ENCODE measurements at places on chromosomes 3 and 15.

GRCh38 chr3:82736696-82737277 lies 975.3 kb upstream of the GBE1 start:
- no peak for DNase-seq

DNA sequence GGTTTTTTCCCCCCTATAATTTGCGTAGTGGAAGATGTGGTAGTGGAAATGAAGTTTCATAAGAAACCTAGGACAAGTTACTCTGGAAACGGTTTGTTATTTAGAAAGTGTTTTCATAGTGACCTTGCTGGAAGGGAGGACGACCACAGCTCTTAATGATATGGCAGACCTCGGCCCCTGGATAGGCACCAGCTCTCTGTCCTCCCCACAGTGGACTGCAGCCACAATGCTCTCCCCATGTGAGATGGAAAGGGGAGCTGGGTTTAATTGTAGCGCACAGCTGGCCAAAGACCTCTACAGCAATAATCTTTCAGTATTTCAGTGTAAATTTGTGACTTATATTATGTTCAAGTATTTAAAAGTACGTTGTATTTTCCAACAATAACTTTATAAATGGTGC lies 151.2 kb downstream of the PLCL2 start:
- DNase-seq = no peak

GRCh38 chr3:42498034-42498433 lies 4.4 kb upstream of the VIPR1 start:
- no peak for DNase-seq

GRCh38 chr3:133949438-133949837 lies 53.8 kb upstream of the RAB6B start:
- no peak for DNase-seq

GRCh38 chr3:25856902-25857518 lies 67.1 kb downstream of the OXSM start:
- no peak for DNase-seq

- DNase-seq = no peak
Observed at GRCh38 chr3:2823031-2823430, 287.1 kb downstream of the IL5RA start.

DNA sequence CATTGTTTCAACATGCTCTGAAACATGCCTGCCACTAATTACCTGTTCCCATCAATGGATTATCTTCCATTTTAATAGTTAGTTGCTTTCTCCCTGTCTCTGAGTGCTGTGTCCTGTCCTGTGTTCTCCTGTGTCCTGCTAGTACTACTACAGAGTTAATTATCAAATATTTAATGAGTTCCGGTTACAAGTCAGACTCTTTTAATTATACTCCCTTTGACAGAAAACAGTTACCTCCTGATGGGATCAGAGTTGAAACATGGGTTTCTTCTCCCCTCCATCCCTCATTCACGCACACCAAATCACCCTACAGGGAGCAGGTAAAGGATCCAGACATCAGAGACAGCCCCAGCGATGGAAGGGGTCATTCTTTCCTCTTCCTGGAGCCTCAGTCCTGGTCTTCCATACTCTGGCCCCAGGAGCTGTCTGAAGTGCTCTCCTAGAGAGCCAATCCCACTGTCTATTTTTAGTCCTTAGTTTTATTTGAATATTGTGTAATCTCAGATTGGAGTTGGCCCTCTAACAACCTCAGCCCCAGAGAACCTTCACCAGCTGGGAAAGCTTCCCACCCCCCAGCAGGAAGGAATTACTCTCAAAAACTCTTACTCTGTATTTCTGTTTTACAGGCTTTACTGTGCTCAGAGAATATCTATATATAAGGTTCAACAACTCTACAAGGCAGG lies 137.0 kb upstream of the C2CD4B start:
- DNase-seq = no peak

- no peak for DNase-seq
Observed at GRCh38 chr3:58029842-58030584, 21.8 kb downstream of the FLNB start.

GRCh38 chr15:57534281-57534680 lies 57.4 kb upstream of the MYZAP start:
- DNase-seq = no peak

DNA sequence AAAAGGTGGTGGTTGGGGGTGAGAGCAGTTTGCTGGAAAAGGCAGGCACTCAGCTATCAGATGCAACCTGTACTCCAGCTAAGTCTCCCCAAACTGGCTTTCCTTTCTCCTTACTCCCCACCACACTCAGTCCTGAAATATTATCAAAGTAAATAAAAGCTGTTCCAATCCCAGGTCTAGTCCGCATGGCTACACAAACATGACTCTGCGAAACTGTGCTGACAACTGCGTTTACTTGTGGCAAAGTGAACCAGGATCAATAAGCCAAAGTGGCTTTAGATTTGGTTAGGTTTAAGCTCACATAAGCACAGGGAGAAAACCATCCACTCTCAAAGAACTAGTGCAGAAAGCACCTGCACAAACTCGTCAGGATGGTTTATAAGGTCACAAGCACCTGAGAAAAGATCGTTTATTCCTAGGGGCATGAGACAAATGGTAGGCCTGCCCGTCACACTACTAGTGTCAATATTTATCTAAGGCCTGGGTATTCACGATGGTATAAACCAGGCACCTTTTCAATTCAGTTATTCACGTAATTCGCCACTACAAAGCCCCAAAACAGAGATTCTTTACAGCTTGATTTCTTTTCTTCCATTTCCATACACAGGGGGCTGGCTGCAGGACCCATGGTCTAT lies 25.3 kb downstream of the LRIG1 start:
- DNase-seq = no peak

DNA sequence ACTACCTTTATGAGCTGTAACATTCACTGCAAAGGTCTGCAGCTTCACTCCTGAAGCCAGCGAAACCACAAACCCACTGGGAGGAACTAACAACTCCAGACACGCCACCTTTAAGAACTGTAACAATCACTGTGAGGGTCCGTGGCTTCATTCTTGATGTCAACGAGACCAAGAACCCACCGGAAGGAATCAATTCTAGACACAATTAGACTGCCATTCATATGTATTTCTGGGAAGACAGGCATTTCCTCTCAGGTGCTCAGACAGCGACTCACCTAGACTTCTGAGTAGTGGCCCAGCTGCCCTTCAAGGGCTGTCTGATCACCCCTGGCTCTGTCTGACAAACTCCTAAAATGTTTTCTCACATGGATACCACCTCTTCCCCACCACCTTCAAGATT lies 506.8 kb downstream of the PDCD6IP start:
- no peak for DNase-seq

DNA sequence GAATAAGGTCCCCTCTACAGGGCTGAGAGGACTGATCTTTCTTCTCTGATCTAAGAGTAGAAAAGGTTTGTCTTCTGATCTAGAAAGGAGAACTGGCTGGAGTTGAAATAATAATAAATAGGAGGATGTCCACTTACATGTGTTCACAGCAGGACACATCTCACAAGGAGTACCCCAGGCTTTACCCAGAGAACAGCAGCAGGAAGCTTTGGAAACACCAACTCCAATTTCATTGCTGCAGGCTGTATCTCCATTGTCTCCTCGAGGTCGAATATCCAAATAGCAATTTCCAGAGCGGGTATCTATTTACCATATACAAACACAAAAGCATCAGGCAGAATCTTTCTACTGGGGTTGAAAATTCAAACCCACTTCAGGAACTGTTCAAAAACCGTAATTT lies 136.6 kb downstream of the DUT start:
- DNase-seq = no peak

DNA sequence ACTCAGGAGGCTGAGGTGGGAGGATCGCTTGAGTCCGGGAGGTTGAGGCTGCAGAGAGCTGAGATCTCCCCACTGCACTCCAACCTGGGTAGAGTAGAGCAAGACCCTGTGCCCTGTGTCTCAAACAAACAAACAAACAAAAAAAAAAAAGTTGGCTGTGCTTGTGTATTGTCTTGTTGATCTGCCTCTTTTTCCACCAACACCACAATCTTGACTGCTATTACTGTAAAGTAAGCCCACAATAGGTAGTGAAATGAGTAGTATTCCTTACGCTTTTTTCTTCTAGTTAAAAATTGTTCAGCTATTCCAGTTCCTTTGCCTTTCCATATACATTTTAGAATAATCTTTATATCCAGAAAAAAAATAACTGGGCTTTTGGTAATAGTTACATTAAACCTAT lies 35.5 kb downstream of the PTH1R start:
- no peak for DNase-seq

DNA sequence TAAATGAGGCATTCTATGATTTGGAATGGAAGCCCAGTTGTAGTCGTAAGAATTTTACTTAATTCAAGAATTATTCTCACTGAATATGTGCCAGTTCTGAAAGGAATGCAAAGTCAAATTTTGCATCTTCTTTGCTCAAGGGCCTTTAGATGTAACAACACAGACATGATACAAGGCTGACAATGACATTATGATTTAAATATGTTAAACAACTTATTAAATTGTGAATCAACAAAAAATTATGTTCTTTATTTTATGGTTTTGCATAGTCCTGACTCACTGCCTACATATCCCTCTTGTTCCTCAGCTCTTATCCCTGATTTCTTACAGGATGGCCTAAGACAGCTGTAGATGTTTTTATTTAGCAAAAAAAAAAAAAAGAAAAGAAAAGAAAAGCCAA lies 170.9 kb upstream of the NR2E3 start:
- DNase-seq = no peak

DNA sequence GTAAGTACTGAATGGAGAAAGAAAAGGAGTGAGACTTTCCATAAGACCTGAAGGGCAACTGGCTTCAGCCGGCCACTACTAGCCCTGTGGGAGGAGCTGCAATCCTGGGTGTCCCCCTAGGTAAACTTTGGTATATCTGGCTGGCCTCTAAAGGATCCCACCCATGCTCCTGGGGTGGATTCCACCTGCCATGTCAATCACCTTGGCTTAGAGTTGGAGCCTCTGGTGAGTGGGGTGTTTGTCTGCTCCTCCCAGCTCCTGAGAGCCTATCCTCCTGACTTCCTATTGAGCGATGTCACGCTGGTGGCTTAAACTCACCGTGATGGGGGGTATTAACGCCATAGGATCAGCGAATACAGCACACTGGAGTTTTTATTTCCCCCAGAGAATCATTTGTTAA lies 2.6 kb downstream of the SPTBN5 start:
- no peak for DNase-seq

GRCh38 chr15:80654299-80654698 lies 40.8 kb upstream of the ABHD17C start:
- DNase-seq = no peak

DNA sequence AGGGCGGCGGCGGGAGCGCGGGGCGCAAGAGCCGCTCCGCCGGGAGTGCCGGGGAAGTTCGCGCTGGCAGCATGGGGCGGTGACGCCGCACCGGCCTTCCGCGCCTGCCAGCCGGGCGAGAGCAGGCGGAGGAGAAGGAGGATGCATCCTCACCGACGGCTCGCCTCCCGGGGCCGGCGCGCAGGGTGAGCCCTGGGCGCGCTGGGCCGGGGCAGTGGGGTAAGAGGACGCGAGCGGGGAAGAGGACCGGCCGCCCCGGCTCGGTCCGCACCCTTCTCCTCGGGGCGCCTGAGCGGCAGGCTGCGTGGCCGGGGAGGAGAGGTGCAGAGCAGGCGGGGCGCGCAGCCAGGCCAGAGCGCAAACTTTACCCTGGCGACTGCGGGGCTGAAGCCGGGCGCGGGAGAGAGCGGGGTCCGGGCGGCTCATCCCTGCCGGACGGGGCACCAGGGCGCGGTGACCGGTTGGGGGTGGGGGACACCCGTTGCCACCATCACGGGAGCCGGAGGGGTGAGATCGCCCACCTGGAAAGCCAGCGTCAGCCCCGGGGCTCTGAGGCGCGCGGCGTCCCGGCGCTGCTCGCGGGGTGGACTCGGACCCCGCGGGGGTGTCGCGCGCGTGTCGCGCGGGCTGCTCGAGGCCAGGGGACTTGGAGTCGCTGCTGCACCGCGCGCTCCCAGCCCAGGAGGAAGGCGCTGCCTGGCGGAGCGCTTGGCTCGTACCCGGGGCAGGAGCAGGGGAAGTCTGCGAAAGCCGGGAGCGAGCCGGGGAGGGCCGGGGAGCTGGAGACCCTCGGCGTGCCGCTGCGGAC lies 542 bp downstream of the GABRA5 start:
- no peak for DNase-seq

DNA sequence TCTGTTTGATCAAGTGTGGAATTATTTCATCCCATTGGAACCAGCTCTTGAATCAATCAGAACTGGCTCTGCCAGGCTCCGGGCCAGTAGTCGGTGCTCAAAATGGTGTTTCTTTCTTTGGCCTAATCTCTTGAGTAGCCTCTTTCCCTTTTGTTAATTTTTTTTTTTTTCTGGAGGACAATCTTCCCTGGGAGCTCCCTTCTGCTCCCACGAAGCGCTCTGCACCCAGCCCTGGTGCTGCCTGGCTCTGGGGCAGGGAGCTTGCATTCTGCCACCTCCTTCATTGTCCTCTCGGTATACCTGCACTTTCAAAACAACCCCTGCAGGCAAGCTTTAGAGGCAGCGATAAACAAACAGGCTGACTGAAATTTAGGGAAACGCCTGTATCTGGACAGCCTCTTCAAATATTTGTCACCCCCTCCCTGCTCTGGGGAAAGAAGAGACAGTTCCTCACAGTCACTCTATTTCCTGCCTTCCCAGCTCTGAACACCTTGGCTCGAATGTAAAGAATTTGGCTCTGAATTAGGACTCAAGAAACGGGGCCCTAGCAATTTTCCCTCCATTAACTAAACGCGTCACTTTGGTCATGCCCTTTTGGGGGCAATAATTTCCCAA lies 1.1 kb upstream of the THSD4 start:
- DNase-seq = no peak

- DNase-seq = no peak
Observed at GRCh38 chr15:50009634-50010033, 109.4 kb downstream of the ATP8B4 start.

- no peak for DNase-seq
Observed at GRCh38 chr15:30008156-30008555, 74.6 kb upstream of the GOLGA8J start.

DNA sequence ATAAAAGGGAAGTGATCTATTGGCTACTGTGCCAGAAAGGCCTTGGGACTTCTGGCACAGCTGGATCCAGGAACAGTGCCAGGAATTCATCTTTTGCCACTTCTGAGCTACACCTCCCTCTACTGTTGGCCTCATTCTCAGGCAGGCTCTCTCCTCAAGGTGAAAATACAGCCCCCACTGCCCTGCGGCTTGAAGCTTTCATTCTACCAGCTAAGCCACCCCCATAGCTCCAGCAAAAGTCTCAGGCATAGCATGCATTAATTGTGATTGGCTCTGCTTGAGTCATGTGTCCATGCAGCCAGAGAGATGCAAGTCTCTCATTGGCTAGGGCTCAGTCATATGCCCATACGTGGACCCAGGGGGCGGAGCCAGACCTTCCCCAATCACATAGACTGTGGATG lies 142.4 kb downstream of the TPRA1 start:
- no peak for DNase-seq

- no peak for DNase-seq
Observed at GRCh38 chr3:105832644-105833043, 36.2 kb downstream of the CBLB start.

GRCh38 chr3:43998836-43999727 lies 242.6 kb upstream of the TOPAZ1 start:
- DNase-seq = no peak

DNA sequence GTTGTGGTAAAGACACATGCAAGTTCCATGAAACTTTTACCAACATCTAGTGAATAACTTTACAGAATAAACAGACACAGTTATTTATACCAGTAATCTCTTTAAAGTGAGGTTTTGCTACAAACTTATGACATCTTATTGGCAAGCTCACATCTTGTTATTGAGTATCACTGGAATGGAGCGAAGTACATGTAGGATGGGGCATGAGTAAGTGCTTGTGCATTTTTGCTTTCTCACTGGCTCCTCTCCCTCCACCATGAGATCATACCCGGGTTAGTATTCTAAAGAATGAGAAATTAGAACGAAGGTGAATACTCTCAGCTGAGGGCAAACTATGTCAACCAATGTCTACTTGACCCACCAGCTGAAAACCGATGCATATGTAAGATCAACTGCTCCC lies 193.3 kb upstream of the ZNF717 start:
- no peak for DNase-seq

- DNase-seq = no peak
Observed at GRCh38 chr3:105516972-105517371, 150.3 kb downstream of the ALCAM start.
